ENCODE measurements at places on chromosomes 5 and 9.

DNA sequence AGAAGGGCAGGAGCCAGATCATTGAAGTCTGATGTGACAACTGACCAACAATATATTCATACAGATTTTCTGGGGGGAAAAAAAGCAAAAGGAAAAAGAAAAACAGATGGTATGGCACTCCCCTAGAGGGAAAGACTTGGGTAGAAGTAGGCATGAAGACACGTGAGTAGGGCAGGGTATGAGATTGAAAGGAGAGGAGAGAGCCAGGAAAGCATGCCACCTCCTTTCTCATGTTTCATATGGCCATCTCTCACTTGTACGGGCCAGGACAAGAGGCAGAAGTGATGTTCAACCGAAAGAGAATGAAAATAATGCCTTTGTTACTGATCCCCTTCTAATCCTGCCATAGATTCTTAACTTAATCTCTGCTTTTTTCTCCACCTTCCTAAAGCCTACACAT, 139.0 kb upstream of the ACTBL2 start:
- no peak for DNase-seq

DNA sequence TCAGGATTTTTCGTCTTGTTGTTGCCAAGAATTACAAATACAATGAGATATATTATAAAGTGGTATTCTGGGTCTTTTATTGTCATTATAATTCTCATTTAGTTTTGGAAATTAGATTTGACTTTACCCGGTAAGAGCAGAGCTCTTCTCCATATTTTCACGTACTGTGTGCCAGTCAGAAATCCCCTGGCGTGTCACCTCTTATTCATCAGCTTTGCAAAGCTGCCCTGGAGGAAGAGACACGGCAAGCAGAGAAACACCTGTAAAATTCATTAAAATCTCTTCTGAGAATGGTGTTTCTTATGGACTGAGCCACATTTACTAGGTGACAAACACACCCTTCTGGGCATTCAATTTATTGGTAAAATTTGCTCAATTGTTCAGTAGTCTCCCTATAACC, 440.4 kb downstream of the HINT1 start:
- DNase-seq = no peak

DNA sequence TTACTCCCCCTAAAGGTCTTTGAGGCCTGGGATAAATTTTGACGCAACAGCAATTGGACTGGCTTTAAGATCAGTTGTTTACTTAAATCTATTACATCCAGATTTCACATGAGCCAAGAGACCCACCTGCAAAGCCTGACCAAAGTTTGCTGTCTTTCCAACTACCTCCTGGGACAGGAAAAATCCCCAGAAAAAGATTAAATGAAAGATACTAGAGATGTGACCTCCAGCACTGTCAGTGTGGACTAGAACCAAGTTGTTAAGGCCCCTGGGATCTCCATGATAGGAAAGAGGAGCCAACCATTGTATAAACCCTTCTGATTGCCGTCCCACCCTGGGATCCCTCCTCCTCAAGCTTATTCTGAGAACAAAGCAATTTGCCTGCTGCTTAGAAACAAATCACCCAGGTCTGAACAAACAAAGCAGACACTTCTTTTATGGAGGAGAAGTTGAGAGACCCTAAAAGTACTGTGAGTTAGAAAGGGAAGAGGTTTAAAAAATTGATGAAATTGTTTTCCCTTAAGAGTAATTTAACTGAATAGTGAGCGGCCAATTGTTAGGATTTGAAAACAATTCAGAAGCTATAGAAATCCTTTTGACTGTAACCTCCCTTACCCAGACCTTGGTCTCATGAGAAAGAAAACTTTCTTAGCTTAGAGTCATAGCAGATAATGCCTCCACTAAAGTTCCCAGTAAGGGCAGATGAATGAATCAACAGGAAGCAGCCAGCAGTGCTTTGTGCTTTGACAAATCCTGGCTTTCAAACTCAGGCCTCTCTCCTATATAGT, 255.2 kb downstream of the TMEM167A start:
- DNase-seq = no peak

DNA sequence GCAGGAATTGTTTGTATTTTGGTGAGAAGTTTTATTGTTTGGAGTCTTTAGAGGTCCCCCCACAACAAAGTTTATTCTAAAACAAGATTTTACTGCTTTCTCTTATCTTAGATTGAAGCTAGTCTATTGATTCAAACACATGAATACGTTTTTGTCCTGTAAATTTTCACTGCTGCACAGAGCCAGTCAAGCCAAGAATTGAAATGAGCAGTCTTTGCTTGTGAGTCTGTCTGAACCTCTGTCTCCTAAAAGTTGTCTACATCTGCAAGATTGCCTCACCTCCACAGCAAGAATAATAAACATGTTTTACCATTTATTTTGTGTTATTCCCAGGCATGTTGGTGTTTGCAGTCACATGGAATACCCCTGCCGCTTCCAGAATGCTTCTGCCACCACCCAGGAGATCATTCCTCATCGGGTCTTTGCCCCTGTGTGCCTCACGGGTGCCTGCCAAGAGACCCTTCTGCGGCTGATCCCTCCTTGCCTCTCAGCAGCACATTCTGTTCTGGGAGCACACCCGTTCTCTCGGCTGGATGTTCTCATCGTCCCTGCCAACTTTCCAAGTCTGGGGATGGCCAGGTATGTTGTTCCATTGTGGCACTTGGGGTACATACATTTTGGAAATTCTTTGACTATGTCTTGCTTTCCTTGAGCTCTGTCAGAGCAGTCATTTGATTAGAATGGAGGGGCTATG, 74.1 kb downstream of the AOPEP start:
- no peak for DNase-seq

All from GM19239 (cell line).